ENCODE measurements at places on chromosomes 16 and 17.

GRCh38 chr17:45370949-45371413 lies 54.2 kb upstream of the MAP3K14 start:
- DNase-seq = no peak

DNA sequence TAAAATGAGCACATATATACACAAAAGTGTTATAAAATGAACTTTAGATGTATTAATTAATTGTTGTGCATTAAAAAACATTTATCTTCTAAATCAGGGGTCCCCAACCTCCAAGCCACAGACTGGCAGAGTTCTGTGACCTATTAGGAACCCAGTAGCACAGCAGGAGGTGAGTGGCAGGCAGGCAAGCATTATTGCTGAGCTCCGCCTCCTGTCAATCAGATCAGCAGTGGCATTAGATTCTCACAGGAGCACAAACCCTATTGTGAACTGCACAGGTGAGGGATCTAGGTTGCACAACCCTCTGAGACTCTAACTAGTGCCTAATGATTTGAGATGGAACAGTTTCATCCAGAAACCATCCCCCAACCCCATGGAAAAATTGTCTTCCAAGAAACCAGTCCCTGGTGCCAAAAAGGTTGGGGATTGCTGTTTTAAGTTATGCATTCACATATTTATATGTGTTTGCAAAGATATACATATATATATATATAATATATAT lies 583.7 kb downstream of the KCNJ2 start:
- DNase-seq = no peak

- DNase-seq = no peak
These were observed 104.4 kb downstream of the AMFR start for GRCh38 chr16:56320811-56321558.

- peak; percentile 62 for DNase-seq
These were observed 45.0 kb downstream of the TEX2 start for GRCh38 chr17:64218066-64218465.

GRCh38 chr17:31248986-31249834 lies 47.8 kb downstream of the OMG start:
- no peak for DNase-seq

GRCh38 chr17:28239271-28239624 lies 79.8 kb upstream of the TMEM97 start:
- DNase-seq = no peak

GRCh38 chr17:40949418-40949817 lies 12.0 kb upstream of the KRT23 start:
- no peak for DNase-seq

DNA sequence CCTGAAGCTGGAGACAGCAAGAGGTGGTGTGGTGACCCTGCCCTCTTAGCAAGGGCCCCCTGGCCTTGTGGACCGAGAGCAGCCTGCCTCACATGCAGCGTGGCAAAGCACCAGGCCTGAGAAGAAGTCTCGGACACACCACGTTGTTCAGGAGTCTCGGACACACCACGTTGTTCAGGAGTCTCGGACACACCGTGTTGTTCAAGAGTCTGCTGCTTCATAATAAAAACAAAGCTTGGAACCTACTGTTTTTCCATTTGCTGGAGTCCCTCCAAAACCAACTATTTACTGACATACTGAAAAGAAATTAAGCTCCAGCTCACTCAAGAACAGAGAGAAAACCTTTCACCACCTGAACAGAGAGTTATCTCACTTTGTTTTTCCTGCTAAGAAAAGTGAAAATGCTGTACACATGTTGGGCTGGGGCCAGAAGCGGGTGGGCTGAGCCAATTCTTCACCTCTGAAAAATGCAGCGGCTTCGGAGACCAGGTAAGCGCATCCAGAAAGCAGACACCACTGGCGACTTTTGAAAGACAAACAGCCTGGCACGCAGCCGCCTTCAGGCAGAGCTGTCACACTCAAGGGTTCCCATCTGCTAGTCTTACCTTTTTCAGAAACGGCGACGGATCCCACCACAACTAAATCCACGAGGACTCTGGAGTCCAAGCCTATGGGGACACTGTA lies 8.9 kb downstream of the MTHFSD start:
- no peak for DNase-seq

DNA sequence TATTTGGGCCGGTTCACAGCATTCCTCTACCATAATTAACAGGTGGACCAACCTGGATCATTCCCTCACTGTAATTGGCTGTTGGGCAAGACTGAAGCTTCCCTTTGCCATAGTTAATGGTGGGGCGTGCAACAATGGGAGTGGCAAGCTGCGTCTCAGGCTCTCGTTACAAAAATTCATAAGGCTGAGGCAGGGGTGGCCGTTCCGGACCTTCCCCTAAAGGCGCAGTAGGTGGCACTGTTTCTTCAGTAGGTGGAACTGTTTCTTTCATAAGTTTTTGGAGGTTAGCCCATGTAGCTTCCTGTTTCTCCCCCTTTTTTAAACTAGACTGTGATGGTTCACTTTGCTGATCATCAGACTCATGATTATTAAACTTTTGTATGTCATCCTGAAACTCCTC lies 17.0 kb upstream of the TMC5 start:
- DNase-seq = no peak

- DNase-seq = no peak
These were observed 30.3 kb downstream of the CDK5RAP3 start for GRCh38 chr17:48001197-48001596.

GRCh38 chr16:10808850-10809249 lies 9.7 kb downstream of the TVP23A start:
- DNase-seq = no peak

GRCh38 chr16:67150047-67150832 lies 558 bp downstream of the B3GNT9 start:
- peak; percentile 50 for DNase-seq

DNA sequence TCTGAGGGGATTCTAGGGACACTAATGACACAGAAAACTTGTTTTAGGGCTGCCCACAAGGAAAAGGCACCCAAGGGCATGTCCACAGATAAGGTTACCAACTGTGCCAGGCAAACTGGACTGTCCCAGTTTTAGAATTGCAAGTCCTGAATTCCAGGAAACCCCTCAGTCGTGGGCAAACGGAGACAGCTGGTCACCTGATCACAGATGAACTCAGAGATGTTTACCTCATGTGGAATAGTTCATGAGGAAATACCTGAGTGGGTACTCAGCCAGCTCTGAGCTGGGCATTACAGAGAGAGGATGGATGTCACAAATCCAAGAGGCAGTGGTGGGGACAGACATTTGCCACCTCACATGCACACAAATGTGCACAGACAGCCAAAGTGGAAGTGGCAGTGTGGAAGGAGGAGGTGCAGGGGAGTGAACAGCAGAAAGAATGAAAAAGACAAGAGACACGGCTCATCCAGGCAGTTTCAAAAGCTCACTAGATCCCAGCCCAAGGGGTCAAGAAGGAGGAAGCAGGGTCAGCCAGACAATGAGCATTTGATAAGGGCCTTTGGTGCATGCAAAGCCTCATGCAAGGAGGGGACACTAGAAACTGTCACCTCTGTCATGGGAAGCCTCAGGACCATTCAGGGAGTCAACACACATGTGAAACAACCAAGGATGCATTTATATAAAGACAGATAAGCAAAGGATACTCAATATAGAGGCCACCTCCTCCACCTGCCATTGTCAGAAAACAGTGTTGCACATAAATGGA lies 24.8 kb downstream of the TTLL6 start:
- no peak for DNase-seq

- DNase-seq = peak; percentile 35
These were observed 668 bp downstream of the ATPAF2 start for GRCh38 chr17:18038149-18038850.

DNA sequence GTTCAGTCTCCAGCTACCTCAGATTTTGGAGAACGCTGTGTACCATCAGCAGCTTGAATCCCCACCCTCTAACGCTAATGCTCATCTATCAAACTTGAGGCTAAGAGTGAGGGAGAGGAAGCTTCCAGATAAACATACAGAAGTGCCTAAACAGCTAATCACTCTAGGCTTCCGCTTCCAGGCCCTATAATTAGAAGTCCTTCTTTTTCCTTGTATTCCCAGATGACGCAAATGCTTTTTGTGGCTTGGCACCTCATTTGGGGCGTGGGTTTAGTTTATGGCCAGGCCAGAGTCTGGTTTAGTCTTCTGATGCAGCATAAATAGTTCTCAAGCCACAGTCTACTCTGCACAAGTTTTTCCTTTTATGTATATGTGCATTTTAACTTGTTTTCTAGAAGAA lies 263.4 kb downstream of the BCAS3 start:
- DNase-seq = no peak

GRCh38 chr16:81409016-81409556 lies 35.5 kb upstream of the CMIP start:
- no peak for DNase-seq

DNA sequence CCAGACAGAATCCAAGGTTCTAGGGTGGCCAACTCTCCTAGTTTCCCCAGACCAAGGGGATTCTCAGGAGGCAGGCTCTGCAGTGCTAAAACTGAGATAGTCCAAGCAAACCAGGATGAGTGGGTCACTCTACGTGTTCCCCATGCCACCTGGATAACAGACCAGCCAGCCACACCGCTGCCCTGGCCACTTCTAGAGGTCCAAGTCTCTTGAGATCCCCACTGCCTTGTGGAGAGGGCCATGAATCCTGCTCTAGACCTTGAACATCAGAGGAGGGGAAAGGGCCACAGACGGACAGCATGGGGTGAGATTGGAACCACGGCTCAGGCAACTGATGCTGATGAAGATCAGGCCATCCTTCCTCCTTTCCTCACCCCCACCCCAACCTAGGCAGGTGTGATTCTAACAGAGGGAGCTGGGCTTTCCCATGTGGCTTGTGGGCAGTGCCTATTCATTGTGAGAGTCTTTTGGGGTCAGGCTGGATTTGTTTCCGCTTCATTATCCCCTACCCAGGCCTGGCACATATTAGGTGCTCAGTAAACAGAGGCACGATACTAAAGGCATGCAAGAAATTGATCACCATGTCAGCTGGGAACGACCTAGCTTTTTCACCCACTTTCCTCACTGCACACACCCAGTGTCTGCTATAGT lies 16.8 kb upstream of the TVP23A start:
- peak; percentile 13 for DNase-seq

GRCh38 chr17:55327225-55328088 lies 62.7 kb downstream of the HLF start:
- no peak for DNase-seq

- DNase-seq = no peak
These were observed 3.9 kb downstream of the SPACA3 start for GRCh38 chr17:32995416-32996045.

- no peak for DNase-seq
These were observed 35.6 kb downstream of the SDR42E1 start for GRCh38 chr16:81975637-81976036.

DNA sequence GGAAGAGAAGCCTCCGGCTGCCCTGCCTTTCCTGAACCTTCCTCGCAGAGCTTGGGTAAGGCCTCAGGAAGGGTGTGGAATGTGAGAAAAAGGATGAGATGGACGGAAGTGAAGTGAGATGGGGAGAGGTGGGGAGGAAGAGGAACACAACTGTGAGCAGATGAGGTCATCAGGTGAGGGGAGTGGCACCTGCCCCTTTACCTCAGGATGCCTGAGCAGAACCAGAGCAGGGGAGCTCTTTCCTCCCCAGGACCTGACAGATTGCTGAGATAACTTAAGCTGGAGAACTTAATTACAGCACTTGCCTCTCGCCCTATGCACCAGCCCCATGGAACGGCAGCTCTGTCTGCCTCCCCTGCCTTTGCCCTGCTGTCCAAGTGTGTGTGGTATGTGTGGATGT lies 29.8 kb downstream of the TMEM132E start:
- DNase-seq = no peak

- DNase-seq = no peak
These were observed 1.3 kb downstream of the C17orf58 start for GRCh38 chr17:67994817-67995569.

- DNase-seq = no peak
These were observed 2.8 kb upstream of the DNASE1 start for GRCh38 chr16:3651461-3652372.

GRCh38 chr16:51113236-51114125 lies 37.6 kb downstream of the SALL1 start:
- no peak for DNase-seq

DNA sequence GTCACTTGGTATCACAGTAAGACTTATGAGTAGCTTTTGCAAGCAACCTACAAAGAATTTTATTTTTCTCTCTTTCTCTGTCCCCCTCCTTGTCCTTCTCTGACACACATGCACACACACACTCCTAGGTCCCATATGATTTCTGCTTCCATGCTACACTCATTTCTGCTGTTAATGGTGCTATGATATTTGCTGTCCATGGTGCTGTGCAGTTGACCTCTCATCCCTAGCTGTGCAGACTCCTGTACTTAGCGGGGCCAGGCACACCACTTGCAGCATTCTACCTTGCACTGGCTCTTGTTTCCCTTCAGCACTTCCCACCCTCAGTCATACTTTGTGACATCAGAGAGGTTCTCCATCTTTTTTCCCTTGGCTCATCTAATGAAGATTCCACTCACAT lies 158.9 kb upstream of the CNTNAP4 start:
- no peak for DNase-seq

DNA sequence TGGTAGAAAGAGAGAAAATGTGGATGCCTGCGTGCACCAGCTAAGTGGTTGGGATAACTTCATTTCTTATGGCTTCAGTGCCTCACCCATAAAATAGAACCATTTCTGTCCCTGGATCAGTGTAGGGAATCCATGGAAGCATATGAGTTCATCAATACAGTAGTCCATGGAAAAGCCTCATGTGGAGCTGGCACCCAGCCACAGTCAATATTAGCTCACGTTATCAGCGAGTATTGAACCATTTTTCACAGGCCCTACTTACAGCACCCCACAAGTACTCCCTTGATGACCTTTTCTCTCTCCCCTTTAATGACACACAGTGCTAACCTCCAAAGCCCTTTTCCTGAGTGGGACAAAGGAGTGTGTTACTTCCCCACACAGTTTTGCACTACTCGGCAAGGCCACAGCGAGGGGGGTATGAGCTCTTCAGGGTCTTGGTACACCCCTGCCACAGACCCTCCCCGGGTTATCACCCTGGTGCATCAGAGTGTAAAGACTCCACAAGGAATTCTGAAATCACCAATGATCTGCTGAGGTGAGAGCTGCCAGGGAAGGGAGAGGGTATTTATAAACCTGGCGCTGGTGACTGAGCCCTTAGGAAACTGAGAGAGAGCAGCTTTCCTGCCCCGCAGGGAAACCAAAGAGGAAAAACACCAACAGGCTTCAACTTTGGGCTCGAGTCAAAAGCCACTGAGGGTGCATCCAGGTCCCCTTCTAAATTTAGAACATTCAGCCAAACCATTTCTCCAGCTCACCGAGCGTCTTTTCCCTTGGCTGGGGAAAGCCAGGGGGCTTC lies 36.9 kb downstream of the DYNLRB2 start:
- DNase-seq = no peak

GRCh38 chr17:80948976-80949450 lies 42.6 kb upstream of the CHMP6 start:
- DNase-seq = no peak
